GM13976 (cell line): ENCODE measurements at places on chromosomes 2 and 18.

GRCh38 chr2:60979231-60979630 lies 38.3 kb upstream of the PEX13 start:
- no peak for DNase-seq

GRCh38 chr18:2108591-2108990 lies 462.7 kb downstream of the METTL4 start:
- no peak for DNase-seq

- DNase-seq: no peak
Observed at GRCh38 chr2:68987021-68987503, 12.6 kb downstream of the GKN1 start.

DNA sequence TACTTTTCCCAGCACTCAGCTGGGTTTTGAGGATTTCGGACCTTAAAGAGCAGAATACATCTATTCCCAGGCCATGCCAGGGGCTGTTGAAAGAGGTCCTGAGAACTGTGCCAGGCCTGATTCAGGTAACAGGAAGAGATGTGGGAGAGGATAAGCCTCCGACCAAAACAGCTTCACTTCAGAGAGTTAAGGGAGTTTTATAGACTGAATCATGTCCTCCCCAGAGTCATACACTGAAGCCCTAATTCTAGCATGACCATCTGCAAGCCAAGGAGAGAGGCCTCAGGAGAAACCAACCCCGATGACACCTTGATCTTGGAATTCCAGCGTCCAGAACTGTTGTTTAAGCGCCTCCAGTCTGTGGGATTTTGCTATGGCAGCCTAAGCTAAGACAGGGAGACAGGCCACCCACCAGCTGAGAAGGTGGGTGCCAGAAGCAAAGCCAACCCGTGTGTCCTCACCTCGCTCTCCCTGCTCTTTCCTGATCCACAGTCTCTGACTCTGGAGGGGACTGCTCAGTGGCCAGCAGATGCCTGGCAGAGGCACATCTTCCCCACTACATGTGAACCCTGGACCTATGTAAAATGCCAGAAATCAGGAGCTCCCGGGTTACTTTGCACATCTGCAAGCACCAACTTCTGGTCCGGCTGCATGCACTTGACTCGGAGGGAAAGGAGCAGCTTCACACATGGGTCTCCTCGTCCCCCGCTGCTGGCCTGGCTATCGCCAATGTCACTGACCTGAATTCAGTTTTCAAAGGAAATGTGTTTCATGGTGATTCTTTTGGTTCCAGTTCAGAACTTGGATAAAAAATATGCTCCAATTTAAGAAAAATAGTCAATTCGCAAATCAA lies 116.8 kb upstream of the EPC2 start:
- no peak for DNase-seq

DNA sequence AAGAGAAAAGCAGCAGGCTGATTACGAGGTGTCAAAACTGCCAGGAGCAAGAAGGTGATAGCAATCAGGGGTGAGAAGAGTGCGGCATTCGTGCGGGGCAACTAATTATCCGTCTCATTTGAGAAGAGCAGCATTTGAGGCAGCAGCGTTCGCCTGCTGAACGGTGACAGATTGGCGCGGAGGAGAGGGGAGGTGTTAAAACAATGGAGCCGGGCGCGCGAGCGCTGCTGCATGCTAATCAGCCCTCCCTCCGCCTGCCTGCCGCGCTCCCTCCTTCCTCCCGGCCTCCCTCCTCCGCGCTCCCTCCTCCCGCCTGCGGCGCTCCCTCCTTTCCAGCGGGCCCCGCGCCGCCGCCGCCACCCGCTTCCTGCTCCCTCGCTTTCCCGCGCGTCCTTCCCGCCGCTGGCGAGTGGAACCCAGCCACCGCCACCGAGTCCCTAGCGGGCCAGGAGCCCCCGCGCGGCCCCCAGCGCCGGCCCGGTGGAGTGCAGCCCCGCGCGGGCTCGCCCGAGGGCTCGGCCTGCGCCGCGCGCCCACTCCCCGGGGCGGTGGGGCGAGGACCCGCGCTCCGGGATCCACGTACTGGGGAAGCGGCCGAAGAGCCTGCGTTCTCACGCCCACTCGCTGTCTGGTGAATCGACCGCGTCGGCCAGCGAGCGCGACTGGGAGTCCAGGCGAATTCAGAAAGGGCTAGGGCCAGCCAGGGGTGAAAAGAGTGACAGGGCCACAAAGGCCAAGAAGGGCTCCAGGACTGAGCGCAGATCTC lies 69.5 kb upstream of the PSMD14 start:
- peak; percentile 67 for DNase-seq

- DNase-seq: no peak
Observed at GRCh38 chr2:134289225-134289624, 35.4 kb downstream of the MGAT5 start.

- DNase-seq: no peak
Observed at GRCh38 chr2:235564884-235565530, 71.2 kb downstream of the AGAP1 start.

- DNase-seq: no peak
Observed at GRCh38 chr2:75892490-75892889, 181.8 kb upstream of the GCFC2 start.

DNA sequence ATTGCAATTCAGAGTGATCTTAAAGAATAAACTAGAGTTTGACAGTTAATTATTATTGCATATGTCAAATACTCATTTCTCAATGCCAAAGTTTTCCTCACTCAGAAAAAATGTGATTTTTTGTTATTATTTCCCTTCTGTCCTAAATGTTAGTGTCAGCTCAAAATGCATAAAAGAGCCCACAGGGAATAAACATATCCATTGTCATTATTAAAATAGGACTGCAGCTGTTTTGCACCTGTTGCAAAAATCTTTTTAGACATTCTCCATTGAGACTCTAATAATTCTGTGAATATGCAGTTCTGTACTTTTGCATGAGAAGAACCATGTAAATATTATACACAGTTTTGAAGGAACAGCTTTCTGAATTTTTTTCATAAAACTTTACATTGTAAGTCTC lies 540.0 kb upstream of the SLC39A10 start:
- no peak for DNase-seq

DNA sequence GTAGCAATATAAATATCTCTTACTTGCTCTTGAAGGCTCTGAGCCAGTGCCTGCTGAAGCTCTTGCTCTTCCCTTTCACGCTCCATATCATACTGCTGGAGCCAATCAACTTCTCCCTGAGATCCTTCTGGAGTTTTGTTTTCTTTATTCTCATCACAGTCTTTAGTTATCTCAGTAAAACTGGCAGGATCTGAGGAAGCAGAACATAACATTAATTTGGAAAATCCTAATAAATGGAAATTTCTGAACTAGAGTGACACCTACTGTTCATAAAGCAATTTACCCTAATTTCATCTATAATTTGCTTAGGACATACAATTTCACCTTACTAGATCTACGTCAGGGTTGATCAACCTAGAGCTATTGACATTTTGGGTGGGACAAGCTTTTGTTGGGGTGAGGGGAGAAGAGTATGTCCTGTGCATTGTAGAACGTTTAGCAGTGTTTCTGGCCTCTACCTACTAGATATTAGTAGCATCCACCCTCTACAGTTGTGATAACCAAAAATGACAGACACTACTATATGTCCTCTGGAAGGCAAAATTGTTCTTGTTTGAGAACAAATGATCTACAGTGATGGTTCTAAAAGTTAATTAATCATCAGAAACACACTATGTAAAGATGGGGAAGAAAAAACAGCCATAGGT lies 47.2 kb downstream of the VIL1 start:
- no peak for DNase-seq

DNA sequence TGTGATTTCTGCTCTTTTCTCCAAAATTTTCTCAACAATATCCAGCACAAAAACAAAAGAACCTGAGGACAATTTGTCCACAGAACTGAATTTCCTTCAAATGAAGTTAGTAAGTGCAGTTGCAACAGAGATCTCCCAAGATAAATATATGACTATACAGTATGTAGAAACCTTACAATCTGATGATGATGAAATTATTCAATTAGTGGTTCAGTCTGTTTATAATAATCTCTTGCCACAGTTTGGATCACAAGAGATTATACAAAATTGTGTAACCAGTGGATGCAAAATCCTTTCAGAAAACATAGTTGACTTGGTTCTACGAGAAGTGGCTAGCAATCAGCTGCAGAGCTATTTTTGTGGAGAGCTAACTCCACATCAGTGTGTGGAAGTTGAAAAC lies 68.7 kb downstream of the FSIP2 start:
- no peak for DNase-seq

DNA sequence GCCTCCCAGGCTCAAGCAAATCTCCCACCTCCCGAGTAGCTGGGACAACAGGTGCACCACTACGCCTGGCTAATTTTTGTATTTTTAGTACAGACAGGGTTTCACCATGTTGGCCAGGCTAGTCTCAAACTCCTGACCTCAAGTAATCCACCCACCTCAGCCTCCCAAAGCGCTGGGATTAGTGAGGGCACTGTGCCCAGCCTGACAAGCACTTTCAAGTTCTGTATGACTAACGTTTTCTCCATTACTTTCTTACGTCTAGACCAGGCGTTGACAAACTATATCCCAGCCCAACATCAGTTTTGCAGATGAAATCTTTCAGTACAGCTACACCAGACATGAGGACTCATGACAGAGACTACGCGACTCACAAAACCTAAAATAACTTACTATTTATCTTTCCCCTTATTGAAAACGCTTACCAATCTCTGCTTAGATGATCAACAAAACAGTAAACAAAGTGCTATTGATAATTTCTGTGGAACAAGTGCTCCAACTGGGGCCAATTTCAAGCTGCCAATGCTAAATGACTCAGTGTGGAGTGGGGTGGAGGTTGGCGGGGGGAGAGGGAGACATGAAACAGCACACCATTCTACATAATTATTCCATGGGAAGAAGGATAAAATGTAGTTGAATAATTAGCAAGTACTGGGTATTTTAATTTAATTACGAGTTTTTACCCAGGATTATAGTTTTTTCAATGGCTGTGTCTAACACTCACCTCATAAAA lies 59.1 kb downstream of the SAP130 start:
- no peak for DNase-seq

- DNase-seq: no peak
Observed at GRCh38 chr2:238382381-238382781, 44.3 kb upstream of the ASB1 start.

DNA sequence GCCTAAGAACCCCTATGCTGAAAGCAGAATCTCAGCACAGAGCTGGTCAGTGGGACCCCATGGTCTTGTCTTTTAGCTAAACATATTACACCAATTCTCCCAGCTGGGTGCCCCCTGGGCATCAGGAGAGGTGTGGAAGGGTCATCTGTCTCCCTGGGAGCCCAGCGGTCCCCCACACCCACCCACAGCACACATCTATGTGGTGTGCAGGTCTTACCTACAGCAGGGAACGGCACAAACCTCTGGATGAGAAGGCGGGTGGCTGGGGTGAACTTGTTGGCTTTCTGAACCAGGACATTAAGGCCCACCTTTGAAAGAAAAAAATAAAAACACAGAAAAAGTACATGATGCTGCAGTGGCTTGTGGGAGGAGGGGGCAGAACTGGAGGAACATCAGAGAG lies 70.7 kb downstream of the EMX1 start:
- DNase-seq: no peak

- DNase-seq: no peak
Observed at GRCh38 chr2:178403671-178404306, 47.2 kb downstream of the PRKRA start.

GRCh38 chr18:36942264-36942663 lies 113.3 kb downstream of the KIAA1328 start:
- DNase-seq: peak; percentile 61

- DNase-seq: peak; percentile 29
Observed at GRCh38 chr18:51053814-51054213, 23.8 kb downstream of the SMAD4 start.

- DNase-seq: no peak
Observed at GRCh38 chr18:58272779-58273435, 228.9 kb downstream of the NEDD4L start.

GRCh38 chr2:136005462-136006196 lies 20.2 kb upstream of the DARS1 start:
- no peak for DNase-seq

DNA sequence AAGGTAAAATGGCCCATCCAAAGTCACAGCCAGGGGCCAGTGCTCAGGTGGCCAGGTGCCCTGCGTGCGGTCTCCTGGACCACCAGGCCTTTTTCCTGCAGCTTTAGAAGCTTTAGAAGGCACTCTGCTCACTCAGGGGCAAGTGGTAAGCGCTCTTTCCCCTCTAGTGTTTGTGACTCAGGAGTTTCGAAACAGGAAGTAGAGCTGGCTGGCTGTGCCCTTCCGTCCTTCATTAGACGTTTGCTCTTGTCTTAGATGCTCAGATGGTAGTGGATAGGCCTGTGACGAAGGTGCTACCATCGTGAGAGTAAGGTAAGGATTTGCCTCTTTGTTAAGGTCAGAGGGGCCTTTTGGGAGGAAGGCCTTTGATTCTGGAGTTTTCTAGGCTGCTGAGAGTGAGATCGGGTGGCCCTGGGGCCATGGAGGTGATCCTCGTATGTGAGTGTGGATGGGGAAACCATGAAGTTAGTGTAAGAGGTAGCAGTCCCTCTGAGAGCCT lies at the start of gene CASP8:
CASP8 (plus strand) TSS at position 235 of the 499 bp plus-strand sequence. CDS start 5,951 bp downstream, outside the sequence.
- DNase-seq: peak; percentile 49

DNA sequence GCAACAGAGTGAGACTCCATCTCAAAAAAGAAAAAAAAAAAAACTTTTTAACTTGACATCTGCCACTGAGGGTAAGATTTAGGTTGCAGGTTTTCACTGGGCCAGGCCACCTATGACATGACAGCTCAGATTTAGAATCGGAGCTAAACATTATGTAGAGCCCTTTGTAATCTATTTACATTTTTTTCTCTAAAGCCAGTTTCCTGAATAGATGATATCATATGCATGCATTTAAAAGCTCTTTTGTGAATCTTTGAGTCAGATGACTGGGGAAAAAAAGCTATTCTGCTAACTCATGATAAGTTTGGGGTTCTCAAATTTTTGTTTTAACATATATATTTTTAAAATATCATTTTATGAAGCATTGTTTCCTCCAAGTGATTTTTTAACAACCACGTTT lies 21.3 kb downstream of the PRKAG3 start:
- no peak for DNase-seq

- DNase-seq: no peak
Observed at GRCh38 chr18:58534535-58535301, 94.2 kb downstream of the ALPK2 start.

DNA sequence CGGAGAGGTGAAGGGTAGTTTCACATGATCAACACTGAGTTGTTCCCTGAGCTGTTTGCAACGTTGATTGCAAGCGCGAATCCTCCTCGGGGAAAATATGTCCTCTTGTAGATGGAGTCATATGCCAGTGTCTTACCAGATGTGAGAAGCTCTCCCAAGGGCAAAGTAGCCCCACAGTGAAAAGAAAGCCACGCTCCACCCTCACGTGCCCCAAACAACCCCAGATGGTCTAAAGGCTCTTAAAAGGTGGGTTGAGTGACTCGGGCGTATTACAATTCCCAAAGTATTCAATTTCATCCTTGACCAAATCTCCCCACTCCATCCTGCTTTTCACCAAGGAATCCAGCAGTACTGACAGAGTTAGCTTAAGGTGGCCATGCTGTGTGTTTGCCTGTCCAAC lies 332.1 kb upstream of the SOX11 start:
- no peak for DNase-seq

GRCh38 chr2:232600053-232600773 lies 33.2 kb upstream of the EFHD1 start:
- DNase-seq: no peak
